Fibroblast of skin of left biceps (primary cell): ENCODE measurements at places on chromosomes 4 and X.

GRCh38 chrX:14939644-14940043 is 66.4 kb downstream of the MOSPD2 start:
- no peak for DNase-seq

DNA sequence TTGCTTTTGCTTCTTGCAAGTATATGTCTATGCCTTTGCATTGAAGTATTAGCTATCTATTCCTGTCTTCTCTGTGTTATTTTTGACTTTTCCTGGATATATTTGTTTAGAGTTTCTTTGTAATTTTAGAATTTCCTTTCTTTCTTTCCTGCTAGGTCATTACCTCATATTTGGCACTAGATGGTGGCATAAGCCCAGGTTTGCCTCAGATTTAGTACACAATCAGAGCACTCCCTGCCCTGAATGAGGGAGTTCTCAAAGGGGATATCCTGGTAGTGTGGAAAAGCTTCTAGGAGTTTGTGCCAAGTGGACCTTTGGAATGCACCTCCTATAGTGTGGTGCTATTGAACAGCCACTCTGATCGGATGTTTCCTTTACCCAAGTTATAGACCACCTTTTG is 181.6 kb downstream of the UGT8 start:
- DNase-seq: peak; percentile 3

DNA sequence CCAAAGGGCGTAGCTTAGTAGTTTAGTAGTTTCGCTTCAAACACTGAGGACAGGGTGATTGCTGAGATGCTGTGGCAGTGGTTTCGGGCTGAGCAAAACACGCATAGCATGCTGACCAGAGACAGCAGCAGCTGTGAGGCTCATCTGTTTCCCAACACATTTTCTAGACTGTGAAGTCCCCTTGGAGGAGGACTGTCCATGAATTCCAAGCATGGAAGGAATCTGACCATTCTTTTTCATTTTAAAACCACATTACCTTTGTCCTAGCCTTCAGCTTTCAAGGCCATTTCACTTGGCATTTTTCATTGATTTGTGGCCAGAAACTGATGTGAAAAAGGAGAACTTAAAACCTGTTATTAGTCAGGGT is 240.9 kb downstream of the PALLD start:
- peak; percentile 74 for DNase-seq

DNA sequence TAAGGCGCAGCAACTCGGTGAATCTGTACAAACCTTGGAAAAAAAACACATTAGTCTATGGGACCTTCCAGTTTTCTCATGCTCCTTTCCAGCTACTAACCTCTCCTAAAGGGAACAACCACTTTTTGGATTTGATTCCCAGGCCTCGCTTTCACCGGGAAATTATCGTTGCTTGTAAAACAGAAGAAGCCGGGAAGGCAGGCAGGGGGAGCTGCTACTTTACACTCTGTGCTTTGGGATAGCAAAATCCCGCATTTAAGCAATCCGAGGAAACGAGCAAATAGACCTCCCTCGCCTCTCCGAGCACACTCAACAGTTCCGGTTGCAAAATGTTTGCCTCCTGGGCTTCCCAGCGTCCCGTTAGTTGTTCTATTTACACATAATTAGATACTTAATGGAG is 1.2 kb downstream of the CD38 start:
- DNase-seq: peak; percentile 24

GRCh38 chr4:99275885-99276284 is 14.9 kb downstream of the ADH1A start:
- DNase-seq: no peak

DNA sequence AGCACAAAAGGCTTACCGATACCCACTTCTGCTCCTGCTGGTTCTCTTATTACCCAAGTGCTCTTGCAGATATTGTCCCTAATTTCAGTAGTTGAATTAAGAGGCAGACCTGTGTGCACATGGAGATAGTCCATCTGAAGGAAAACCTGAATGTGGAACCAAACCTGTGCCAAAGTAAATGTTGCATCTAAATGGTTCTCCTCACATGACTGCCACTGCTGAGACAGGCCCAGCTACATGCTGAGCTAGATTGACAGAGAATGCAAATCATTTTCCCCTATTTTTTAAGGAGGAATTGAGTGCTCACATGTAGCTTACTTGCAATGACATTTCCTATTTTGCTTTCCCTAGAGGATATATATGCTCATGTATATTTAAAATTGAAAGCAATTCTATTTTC is 609.1 kb upstream of the TECRL start:
- DNase-seq: no peak

- no peak for DNase-seq
Measured at GRCh38 chr4:5054532-5054931, 3.3 kb downstream of the STK32B start.

DNA sequence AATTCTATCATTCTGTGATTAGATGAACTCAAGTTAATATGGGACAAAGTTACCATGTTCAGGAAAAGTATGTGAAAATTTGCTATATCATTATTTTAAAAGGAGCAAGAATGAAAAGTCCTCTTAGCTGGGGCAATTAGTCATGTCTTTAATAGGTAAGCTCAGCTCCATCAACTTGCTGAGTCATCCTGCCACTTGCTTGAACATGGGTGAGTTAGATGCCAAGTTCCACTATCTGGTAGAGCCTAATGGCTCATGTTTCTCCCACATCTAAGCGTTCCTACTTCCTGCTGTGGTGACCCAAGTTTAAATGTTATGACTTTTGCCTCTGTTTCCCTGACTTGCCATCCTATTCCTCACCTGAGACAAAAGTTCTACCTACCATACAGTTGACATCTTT is 276.8 kb downstream of the ZNF674 start:
- no peak for DNase-seq

DNA sequence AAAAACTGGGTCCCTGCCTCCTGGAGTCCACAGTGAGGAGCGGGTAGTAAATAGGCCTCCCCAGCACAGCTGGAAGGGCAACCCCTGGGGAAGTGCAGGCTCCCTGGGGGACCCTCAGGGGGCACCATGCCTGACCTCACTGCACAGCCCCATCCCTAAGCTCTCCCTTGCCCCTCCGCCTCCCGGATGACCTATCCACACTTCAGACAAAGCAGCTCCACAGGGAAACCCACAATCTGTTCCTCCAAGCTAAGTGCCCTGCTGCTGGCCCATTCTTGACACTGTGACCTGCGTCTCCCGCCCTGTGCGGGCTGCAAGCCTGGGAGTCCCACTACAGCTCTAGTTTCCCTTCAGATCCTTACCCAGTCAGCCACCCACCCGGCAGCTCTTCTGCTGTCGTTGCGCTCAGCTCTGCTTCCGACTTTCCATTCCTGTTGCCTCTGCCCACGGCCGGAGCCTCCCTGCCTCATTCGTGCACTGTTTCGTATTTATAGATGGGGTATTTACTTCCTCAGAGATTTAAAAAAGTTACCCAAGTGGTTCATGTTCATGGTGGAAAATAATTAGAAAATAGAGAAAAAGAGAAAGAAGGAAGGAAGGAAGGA is 47.0 kb upstream of the STOX2 start:
- DNase-seq: no peak

- peak; percentile 1 for DNase-seq
Measured at GRCh38 chrX:47143894-47144625, 442 bp downstream of the NDUFB11 start.

GRCh38 chr4:78362310-78362709 is 189.3 kb upstream of the ANXA3 start:
- DNase-seq: no peak

DNA sequence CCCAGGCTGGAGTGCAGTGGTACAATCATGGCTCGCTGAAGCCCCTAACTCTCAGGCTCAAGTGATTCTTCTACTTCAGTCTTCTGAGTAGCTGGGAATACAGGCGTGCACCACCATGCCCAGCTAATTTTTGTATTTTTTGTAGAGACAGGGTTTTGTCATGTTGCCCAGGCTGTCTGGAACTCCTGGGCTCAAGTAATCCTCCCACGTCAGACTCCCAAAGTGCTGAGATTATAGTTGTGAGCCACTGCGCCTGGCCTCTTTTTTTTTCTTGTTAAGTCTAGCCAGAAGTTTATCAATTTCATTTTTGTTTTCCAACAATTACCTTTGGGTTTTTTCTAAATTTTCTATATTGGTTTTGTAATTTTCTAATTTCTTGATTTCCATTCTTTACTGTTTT is 100.6 kb downstream of the GC start:
- DNase-seq: no peak

DNA sequence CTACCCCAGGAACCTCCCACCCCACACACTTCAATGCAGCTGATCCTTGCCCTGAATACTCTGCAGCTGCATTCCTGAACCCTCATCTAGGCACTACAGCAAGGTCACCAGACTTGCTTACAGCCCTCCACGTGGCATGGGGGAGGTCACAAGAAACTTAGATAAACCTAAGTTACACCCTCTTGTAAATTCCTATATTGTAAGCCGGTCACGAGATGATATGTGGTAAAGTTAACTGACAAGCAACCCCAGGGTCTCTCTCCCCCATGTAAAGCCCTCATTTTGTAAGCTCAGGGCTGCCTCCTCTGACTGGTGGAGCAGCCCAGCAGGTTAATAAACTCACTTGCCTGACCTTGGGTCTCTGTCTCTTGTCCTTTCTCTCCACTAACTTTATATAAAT is 570.7 kb downstream of the PCDH7 start:
- DNase-seq: no peak

- DNase-seq: no peak
Measured at GRCh38 chr4:179325181-179325580, 1882.9 kb upstream of the AGA start.

DNA sequence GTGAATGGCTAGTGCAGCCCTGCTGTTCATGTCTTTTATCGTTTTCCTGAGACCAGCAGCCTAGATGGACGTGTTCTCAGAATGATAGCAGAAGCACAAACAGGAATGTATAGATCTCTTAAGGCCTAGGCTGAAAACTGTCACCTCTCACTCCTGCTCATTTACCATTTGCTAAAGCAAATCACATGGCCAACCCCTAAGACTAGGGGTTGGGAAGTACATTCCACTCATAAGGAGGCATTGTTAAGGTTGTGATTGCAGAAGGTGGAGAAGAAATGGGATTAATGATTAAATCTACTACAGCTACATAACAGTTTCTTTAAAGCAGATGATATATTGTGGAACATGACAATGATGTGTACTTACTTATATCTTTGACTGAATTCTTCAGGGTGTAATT is 536.8 kb upstream of the FTHL17 start:
- no peak for DNase-seq

DNA sequence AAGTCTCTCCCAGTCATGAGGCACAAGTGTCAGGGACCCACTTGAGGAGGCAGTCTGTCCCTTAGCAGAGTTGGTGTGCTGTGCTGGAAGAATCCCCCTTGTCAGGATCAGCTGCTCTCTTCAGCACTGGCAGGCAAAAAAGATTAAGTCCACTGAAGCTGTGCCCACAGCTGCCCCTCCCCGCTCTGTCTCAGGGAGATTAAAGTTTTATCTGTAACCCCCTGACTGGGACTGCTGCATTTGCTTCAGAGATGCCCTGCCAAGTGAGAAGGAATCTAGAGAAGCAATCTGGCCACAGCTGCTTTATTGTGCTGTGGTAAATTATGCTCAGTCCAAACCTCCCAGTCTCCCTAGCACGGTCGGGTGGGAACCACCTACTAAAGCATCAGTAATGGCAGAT is 37.4 kb upstream of the HEPH start:
- DNase-seq: no peak

DNA sequence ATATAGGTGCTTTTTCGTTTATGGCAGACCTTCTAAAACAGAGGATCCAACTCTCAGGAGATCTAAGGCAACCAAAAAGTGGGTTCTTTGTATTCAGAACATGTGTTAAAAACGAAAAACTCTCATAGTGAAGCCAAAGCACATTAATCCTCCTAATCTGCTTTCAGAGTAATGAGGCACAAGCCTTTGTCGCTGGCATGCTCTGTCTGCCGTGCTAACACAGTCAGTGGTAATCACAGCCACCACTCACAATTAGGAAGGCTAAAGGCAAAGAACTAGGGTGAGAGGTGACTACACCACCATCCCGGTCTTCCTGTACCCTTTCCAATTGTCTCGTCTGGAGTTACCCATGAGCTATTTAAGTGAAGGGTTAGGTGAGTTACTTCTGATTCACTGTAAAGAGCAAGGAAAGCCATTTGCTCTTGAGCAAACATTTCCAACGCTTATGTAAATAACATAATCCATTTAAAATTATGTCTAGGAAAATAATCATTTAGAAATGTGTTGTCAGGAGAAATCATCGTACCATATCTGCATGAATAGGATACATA is 40.7 kb downstream of the NPY2R start:
- DNase-seq: no peak

DNA sequence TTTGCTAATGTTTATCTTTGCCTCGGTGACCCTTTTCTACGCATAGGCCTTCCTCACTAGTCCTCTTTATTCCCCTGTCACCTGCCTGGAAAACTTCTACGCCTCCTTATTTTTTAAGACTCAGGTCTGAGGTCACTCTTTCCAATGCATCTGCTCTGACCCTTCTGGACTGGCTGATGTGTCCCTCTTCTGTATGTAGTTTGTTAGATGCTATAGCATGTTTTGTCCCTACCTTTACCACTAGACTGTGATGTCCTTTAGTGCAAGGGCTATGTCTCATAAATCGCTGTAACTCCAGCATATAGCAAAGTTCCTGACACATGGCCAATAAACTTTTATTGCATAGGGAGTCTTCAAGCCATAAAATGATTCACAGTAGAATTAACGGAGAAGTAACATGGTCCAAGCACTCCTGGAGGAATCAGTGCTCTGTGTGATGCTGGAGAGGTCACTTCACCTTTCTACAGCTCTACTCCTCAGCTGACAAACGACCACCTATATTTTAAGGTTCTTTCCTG is 872.5 kb upstream of the SLIT2 start:
- DNase-seq: no peak

GRCh38 chr4:41661442-41662076 is 87.0 kb downstream of the PHOX2B start:
- no peak for DNase-seq

- DNase-seq: no peak
Measured at GRCh38 chrX:107565015-107565414, 63.3 kb upstream of the PRPS1 start.

GRCh38 chrX:10259716-10260115 is 102.9 kb downstream of the CLCN4 start:
- peak; percentile 35 for DNase-seq

DNA sequence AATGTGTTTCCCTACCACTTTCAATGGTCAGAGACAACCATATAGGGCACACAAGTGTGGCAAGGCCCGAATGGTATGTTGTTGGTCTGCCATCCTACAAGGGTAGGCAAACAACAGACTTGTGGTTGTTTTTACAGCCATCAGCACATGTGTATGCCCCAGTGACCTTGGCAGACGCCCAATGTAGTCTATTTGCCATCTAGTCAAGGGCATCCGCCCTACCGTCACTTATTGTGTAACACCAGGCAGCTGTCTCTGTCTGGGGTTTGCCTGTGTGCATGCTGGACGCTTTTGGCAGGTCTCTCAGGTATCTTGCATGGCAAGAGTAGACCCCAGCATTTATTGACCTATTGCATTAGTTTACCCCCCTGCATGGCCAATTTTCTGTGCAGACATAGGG is 1145.5 kb upstream of the POU3F4 start:
- no peak for DNase-seq

- DNase-seq: no peak
Measured at GRCh38 chr4:110493520-110493919, 17.6 kb downstream of the ENPEP start.
